Stimulated activated CD8-positive, alpha-beta memory T cell treated with anti-CD3 and anti-CD28 coated beads, Interleukin-15, amount 100 ng/mL, for 24 hours (primary cell): ENCODE measurements at places on chromosomes 5 and 9.
A peak's percentile ranks its signal among the peaks of the same experiment; 100 is the strongest.

GRCh38 chr5:124895236-124895635 is 148.8 kb upstream of the ZNF608 start:
- DNase-seq: no peak

GRCh38 chr5:147193123-147193522 is 41.7 kb upstream of the STK32A start:
- DNase-seq: no peak

DNA sequence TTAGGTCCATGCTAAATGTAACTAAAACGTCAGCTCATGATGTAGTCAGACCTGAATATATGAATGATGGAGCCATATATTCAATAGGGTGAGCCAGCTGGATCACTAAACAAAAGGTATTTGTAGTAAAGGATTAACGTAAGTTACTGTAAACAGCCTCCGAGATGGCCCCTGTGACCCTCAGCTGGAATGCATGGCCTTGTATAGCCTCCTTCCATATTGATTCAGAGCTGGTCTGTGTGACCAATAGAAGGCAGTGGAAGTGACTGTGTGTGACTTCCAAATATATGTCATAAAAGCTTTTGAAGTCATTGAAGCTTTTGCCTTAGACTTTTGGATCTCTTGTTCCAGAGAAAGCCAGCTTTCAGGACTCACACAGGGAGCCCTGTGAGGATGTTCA is 154.4 kb upstream of the CHD1 start:
- DNase-seq: no peak

- DNase-seq: no peak
Measured at GRCh38 chr9:106922026-106922425, 59.1 kb downstream of the ZNF462 start.

DNA sequence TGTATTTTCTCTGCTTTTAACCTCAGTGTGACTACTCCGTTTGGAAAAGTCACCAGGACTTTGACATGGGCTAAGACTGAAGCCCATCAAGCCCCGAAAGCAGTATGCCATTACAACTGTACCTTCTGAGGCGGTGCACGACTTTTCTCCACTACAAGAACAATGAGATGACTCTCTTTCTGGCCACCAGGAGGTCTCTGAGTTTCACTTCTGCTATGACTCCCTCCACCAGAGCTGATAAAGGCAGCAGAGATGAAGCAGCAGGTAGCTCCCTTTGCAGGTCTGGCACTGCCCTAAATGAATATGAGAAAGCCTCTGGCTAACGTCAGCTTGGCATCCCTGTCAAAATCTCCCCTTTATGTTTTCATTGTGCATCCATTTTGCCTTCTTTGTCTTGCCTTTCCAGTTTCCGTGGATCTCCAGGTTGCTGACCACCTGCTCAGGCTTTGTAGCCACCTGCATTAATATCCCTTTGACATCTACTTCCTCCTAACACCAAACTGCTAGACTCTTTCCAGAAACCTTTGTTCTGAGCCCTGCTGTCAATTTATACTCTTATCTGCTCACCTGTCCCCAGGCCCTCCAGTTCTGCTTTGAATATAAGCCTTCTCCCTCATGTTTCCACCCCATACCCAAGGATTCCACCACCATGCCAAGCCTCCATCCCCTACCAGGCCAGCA is 221.7 kb downstream of the ZNF608 start:
- no peak for DNase-seq

- no peak for DNase-seq
Measured at GRCh38 chr9:70355801-70356200, 58.7 kb downstream of the KLF9 start.

DNA sequence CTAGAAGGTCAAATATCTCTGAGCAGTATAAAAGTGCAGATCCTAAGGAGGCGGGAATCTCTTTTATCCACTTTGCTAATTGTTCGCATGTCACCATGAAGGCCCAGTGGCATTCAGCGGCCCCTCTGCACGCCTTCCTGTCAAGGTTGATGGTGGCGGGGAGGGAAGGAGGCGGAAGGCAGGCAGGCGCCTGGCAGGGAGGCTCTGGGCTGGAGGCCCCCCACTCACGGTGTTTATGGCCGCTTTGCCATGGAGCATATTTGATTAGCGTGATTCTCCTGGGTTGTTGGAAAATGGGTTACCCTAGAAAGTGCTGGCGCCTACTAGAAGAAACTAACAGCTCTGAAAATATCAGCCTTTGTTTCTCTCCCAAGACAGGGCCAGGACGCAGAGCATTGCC is 209.6 kb downstream of the FSTL4 start:
- no peak for DNase-seq

- no peak for DNase-seq
Measured at GRCh38 chr5:175582697-175583096, 75.2 kb upstream of the HRH2 start.

- no peak for DNase-seq
Measured at GRCh38 chr5:172834415-172835289, 601 bp downstream of the ERGIC1 start.

GRCh38 chr5:113246361-113246870 is 188.4 kb downstream of the TSSK1B start:
- DNase-seq: no peak

DNA sequence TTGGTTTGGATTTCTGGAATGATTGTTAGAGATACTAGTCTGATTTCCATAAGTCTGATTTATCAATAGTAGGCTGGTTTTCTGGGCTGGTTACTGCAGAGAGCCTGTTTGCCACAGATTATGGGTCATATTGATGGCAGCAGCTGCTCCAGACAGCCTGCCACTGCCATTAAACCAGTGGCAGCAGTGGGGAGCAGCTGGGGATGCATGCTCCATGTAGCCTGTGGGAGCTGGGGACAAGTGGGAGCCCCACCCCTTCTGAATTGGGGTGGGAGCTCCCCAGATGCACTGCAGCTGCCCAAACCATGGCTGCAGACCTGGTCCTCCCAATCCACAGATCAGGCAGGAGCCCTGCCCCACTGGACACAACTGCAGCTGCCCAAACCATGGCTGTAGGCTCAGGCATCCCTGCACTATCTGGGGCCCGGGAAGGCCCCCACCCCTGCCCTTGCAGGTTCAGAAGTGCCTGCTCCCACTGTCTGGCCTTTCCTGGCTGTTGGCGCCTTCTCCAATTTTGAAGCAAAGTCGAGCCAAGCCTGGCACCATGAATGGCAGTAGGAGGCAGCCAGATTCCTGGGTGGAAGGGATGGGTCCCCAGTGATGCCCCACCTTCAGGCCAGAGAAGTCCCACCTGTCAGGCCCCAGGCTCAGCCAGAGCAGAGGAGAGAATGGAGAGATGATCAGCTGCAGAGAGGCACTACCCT is 402.9 kb upstream of the TYRP1 start:
- DNase-seq: no peak

GRCh38 chr5:42390115-42390514 is 33.1 kb upstream of the GHR start:
- DNase-seq: no peak

DNA sequence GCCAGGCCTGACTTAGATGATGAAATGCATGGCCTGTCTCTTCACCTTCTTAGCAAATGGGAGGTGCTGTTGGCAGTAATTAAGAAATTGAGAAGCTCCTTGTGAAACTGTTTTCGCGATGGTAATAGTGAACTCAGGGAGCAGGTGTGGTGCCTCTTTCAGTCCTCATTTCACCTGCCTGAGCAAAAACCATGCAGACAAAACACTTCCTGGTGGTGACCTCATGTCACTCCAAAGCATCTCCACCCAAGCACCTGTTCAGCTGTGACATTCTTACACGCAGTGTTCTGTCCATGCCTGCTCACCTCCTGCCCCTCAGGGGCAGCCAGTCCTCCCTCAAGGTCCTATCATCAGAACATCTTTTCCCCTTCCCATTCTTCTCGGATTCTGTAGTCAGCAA is 146.5 kb downstream of the CD180 start:
- no peak for DNase-seq

DNA sequence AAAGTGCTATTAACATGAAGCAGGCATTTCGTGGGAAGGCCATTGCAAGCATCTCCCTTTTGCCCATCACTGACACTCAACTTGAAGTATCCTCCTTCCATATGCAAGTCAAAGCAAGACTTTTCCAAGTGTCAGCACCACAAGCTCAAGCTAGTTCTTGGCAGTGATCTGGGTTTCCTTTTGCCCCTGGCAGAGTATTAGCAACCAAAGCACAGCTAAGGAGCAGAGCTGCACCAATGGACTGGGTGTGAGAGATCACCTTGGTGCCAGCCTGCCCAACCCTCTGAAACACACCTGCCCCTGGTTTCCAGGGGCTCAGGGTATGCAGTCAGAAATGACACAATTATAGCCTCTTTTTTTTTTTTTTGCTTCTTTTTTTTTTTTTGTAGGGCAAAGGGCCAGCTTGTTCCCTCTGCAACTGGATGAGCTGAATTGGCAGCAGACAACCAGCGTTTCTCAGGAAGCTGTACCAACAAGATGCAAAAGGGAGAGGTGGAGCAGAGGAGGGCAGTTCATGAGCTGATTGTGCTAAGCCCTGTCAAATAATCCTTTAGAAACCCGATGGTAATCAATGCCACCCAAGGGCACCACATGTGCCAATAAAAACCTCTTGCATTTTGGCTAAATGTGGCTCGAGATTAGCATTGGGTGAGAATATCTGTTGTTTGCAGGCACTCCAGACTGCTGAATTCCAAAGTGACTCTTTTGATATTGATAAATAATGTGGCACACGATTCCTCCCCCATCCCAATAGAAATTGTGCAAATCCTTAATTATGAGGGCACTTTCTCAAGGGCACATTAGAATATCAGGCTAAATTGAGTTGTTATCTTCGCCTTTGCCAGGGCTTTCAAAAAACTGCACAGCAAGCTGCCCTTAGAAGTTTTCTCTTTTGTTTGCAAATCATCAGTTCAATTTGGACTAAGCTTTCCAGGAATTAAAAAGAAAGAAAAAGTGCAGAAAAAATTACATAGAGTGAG is 192.4 kb downstream of the GAS1 start:
- DNase-seq: no peak

- no peak for DNase-seq
Measured at GRCh38 chr9:38010918-38011704, 57.9 kb downstream of the SHB start.

- no peak for DNase-seq
Measured at GRCh38 chr9:114034661-114035062, 43.4 kb downstream of the AMBP start.

DNA sequence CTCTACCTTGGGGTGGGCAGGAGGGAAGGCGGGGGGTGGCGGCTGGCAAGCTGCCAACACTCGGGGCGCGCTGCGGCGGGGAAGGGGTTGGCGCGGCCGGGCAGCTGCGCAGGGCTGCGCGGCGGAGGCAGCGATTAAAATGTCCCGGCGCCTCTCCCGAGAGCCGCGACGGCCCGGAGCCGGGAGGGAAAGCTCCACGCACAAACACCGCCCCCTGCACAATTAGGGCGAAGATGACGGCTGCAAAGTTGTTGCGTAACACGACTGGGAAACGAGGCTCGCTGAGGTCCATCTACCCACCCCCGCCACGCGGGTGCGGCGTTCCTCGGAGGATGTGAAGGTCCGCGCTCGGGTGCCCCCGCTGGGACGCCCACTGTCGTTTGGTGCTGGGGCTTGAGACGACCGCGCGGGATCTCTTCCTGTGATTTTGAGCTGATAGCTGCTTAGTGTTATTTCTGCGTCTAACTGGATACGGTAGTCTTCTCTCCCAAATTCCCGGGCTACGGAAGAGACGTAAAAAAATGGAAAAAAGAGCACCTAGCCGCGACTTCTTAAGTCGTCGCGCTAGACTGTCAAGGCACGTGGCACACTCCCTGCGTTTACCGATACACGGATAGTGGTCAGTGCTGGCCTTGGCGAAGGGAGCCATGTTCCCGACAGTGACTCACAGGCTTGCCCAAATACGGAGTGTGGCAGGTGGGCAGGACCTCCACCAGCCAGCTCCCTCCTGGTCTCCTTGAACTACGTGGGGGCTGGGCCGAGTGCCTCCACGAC is 958 bp upstream of the NFIL3 start:
- peak; percentile 40 for DNase-seq

DNA sequence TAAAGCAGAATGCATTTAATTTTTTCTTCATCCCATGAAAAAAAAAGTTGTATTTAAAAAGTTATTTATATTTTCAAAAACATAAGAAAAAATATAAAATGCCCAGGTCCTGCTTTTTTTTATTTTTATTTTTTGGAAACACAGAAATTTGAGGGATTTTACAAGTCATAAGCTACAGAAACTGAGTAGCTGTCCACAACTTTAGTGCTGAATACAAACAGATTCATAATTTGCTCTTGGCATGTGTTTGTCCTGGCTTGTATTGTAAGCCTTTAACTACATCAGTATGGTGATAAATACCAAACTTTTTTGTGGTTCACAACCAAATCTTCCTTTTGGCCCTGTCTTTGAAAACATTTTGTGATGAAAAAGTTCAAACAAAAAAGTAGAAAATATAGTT is 7.5 kb upstream of the PLCXD3 start:
- DNase-seq: no peak

GRCh38 chr9:78130004-78130403 is 98.4 kb upstream of the GNAQ start:
- no peak for DNase-seq

DNA sequence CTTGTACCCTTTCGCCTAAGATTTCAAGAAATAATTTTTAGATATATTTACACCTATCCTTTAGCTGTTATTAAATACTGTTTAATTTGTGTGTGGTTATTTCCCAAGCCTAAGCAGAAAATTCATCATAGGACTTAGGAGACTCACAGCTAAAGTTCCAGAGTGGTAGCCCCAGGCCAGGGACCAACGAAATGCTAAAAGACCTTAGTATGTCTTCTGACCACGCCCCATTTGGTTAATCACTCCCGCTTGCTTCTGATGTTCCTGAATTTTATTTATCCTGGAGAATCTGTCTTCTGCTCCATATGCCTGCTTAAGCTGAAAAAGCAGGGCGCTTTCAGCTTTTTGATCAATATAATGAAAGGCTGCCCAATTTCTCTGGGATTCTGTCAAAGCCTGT is 18.7 kb upstream of the SEMA6A start:
- DNase-seq: no peak

DNA sequence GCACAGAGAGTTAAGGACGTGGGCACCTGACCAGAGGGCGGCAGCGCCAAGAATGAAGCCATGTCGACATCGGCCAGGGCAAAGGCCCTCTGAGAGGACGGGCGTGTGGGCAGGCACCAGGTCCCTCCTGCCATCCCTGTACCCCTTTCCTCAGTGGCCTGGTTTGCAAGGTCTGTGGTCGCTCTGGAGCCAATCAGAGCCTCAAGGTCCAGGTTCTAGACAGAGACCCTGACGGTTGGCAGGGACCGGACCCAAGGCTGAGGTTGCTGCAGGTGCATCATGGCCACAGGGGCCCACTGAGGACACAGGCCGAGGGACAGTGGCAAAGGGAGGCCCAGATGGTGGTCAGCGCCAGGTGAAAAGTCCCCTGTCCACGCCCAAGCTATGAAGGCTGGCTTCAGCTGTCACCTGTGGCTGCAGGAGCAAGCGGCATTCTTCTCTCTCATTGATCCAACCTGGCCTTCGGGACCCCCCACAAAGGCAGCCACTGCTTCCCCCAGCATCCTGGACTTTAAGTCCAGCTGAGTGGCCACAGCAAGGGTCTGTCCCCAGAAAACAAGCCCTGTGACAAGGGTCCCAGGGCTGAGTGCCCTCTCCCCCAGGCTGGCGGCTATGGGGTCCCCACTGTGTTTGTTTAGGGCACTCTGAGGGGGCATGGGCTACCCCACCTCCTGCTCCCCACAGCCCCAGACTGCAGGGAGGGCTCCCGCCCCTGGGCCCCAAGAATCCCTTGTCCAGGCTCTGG is 48.9 kb downstream of the VAV2 start:
- DNase-seq: no peak
